ENCODE measurements at places on chromosomes 3 and 15.

- DNase-seq: no peak
These were observed 10.3 kb upstream of the LRRC2 start for GRCh38 chr3:46576386-46576785.

DNA sequence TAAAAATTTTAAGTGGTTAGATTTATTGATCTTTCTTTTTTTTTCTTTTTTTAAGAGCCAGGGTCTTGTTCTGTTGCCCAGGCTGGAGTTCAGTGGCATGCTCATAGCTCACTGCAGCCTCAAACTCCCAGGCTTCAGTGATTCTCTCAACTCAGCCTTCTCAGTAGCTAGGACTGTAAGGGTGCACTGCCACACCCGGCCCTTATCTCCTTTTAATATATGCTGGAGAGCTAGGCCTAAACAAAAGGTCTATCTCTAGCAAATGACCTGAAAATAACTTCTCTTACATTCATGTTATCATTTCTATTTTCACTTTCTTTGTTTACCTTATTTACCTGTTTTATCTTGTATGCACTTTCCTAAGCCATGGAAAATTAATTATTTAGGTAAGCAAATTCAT lies 35.2 kb upstream of the MELTF start:
- DNase-seq: no peak

- no peak for DNase-seq
These were observed 37.1 kb downstream of the IL17RD start for GRCh38 chr3:57127891-57128518.

DNA sequence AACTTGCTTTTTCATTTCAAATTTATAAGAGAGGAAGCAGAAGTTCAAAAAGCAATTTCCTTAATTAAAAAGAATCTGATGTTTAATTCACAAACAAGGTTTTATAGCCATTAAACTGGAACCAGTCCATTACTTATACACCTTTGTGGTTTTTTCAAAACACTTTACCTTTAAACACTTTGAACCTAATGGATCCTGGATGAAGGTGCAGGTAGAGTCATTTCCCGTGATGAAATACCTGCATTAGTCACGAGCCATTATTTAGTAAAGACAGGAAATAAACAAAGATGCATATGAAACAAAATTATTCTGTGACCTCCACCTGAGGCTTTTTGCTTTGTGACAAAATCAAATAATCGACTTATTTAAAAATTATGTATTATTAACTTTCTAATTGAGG lies 341.7 kb upstream of the UBE2E2 start:
- no peak for DNase-seq

- DNase-seq: no peak
These were observed 5.4 kb downstream of the BTBD1 start for GRCh38 chr15:83061680-83062079.

- DNase-seq: peak; percentile 2
These were observed 132.6 kb upstream of the COL8A1 start for GRCh38 chr3:99505646-99506269.

GRCh38 chr3:61439122-61439458 lies 122.3 kb upstream of the PTPRG start:
- no peak for DNase-seq

DNA sequence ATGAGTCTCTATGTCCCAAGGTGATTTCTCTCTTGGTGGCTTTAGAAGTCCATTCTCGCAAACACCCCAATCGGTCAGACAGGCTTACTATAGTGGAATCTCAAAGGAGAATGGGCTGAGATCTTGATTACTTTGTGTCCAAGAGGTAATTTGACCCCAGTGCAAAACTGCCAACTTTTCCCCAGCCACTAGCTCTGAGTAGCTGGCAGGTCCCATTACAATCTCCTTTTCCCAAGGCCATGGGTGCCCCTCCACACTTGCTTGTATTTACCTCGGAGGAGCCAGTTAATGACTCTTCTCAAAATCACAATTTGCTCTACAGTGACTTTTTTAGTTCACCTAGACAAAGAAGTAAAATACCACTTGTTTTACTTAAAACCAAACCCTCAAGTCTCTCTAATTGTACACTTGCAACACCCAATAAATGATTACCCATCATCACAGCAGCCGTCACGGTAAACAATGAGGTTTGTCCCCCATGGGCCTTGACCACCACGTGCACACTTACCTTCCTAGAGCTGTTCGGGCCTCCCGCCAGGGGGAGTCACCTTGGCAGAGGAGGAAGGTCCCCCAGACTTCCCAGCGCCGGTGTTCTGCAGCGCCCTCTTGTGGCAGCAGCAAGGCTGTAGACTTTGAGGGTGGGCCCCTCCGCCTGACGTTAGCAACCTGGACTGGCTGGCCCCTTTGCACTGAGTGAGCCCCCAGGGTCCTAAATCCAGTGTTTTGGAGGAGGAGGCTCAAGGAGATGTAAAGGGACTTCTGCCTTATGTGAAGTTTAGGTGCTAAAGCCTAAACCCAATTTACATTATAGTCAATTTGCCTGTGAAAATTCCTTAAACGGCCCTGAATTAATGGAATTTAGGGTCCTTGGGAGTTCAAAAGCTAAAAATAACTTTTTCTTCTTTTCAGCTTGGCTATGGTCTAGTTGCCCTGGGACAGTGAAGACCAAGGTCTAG lies 18.7 kb upstream of the HDAC11 start:
- DNase-seq: peak; percentile 64

GRCh38 chr3:10283638-10284037 lies 9.1 kb downstream of the GHRL start:
- DNase-seq: no peak

DNA sequence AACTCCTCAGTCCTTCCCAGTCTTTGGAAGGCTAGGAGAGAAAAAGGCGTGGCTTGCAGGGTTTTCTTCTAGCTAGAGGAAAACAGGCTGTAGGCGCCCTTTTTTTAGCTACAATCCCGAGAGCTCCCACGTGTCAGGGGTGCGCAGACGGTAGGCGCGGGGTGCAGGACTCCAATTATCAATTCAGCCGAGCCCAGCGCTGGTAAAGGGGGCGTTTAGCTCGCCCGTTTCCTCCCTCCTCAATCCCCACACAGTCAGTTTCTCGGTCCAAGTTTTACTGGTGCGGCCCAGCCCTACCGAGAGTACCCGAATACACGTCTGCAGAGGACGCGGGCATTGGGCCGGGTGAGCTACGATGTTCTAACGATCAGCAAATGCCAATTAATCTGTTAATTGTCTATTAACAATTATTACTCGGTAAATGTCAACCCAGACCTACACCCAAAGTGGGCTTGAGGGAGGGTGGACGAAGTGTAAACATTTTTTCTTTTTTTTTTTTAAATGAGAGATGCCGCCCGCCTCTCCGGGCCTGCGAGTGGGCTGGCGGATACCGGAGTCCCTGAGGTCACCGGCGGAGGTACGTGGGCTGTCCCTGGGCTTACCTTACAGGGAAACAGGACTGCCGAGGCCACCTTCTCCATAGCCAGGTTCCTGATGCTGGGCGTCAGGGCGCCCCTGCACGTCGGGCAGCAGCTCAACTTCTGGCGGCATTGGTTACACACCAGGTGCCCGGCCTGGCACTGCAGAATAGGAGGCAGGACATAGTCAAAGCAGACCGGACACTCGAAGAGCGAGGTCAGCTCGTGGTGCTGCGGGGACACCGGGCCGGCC lies 923 bp downstream of the SIAH2 start:
- DNase-seq: no peak

DNA sequence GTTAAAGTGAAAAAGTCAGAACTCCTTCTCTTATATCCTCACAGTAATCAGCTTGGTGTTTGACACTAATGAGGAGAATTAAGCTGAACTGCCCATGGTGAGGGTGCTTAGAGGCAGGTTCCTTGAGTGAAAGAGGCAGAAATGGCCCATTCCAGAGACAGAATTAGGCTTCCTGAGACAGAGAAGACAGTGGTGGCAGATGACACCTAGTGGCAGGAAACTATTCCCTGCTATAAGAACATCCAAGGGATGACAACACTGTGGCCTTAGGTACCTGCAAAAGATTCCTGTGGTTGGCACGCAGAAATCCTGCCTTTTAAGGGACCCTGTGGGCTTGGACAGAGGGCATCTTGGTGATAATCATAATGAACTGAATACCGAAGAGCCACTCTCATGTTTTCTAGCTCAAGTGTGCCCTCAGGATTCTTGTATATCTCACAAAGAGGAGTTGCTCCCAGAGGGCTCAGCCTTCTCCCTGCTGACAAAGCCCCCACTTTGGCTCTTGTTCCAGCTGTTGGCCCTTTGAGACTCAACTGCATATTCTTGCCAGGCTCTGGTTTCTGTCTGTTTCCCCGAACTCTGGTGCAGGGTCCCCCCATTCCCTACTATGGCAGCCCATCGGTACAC lies 56.0 kb downstream of the KBTBD12 start:
- DNase-seq: no peak

- no peak for DNase-seq
These were observed 3.5 kb downstream of the ZNF710 start for GRCh38 chr15:90004671-90005070.

DNA sequence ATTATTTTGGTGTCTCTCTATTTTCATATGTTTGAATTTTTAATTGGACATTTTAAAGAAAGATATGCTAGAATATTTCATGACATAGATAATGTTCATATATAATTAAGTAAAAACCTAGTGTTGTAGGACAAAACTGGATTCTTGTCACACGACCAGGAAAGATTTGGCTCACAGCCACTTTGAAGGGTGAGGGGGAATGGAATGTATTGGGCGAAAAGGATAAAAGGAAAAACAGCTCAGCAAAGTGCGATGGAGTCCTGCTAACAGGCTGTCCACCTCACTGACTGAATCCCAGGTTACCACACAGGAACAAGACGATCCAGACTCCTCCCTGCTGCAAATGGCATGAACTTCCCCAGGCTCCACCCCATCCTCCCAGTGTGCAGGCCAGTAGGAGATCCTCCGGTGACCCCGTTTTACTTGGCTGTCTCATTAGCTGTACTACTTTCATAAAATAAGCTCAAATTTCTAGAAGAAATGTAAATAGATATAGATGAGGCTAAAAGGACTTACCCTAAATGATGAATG lies 186.2 kb downstream of the CD47 start:
- DNase-seq: no peak

- DNase-seq: no peak
These were observed 30.3 kb upstream of the C15orf39 start for GRCh38 chr15:75171408-75171807.

DNA sequence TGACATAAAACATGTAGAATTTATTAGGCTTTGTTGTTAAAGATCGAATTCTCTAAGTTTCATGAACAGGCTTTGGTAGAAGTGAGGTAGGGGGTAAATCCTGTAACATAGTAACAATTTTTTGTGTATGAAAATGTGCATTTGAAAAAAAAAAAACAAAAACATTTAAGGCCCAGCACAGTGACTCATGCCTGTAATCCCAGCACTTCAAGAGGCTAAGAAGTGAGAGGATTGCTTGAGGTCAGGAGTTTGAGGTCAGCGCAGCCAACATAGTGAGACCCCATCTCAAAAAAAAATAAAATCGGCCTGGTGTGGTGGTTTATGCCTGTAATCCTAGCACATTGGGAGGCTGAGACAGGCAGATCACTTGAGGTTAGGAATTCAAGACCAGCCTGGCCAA lies 26.8 kb upstream of the PPP4R2 start:
- no peak for DNase-seq

GRCh38 chr3:14345496-14346150 lies 56.8 kb upstream of the SLC6A6 start:
- DNase-seq: no peak

DNA sequence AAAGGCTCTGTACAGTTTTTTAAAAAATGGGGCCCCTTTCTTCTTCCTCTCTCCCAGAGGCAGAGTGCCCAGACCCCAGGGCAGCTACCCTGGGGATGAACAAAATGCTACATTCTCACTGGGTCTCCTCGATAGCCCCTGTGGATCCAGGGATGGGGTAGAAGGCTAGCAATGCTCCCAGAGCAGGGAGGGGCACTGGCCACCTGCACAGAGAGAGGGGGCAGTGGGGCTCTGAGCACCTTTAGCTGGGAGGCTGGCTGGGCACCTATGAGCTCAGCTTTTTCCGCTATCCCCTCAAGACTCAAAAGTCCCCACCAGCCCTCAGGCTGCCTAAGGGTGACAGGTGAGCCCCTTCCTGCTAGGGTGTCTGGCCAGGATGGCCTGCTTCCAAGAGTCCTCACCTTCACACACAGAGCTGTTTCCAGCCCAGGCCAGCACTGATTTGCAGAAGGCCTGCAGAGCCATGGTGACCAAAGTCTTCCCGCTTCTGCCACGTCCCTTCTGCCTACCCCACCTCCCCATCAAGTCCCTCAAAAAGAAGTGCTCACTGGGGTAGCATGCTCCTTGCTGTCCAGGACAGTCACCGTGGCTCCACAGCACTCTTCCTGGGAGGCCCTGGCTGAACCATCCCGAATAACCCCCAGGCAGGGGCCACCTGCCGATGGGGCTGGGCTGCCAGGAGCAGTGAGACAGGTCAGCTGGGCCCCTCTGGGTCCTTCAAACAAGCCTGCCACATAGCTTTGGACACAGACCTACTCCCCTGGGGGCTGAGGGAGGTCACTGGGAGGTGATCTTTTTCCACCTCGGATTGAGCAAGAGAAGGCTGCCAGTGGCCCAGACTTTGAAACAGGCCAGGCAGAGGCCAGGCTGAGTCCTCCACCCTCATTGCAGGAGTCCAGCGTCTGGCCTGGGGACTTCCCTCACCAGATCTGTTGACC lies 20.4 kb downstream of the BMF start:
- no peak for DNase-seq

- DNase-seq: no peak
These were observed 107.2 kb downstream of the ARPP21 start for GRCh38 chr3:35746492-35746891.

DNA sequence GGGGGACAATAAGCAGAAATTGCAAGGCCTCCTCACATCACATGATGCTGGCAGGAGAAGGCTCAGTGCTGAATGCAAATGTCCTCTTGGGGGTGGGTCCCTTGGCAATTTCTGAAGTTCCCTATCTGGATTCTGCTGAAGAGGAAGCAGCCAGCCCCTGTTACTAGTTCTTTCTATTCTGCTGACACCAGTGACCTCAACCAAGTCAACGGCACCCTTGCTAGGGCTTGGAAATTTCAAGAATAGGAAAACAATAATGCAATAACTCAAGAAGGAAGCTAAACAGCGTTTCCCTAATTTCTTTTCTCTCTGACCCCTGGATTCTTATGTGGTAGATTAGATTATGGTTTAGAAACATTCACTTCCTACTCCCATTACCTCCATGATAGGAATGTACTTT lies 46.2 kb upstream of the FOXP1 start:
- no peak for DNase-seq

DNA sequence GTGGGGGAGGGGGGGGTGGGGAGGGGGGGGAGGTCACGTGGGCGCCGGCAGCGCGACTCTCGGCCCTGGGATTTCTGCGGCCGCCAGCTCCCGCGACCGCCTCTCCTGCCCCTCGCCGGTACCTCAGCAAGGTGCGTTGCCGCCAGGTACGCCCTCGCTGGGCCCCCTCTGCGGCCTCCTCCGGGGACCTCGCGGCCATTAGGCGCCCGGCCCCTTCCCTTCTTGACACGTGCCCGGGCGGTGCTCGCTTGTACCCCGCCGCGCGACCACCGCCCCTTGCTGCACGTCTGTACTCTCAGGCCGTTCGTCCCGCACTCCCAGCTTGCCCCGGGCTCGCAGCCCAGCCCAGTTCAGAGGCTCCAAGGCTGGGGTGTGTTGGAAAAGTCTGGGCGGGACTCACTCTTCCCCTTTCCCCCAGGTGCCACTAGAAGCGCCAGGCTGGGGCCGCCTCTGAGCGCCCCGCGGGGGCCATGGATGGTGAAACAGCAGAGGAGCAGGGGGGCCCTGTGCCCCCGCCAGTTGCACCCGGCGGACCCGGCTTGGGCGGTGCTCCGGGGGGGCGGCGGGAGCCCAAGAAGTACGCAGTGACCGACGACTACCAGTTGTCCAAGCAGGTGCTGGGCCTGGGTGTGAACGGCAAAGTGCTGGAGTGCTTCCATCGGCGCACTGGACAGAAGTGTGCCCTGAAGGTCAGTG lies at the start of gene MAPKAPK3:
TSS of gene MAPKAPK3 (plus strand) at position 56 of the 696 bp plus-strand sequence. CDS start at position 471, 415 bp downstream.
- DNase-seq: no peak

- DNase-seq: no peak
These were observed 258.7 kb downstream of the TLE3 start for GRCh38 chr15:69838994-69839393.

GRCh38 chr3:101938262-101938847 lies 89.0 kb downstream of the NFKBIZ start:
- DNase-seq: no peak

Measured in stimulated activated CD8-positive, alpha-beta memory T cell treated with anti-CD3 and anti-CD28 coated beads, Interleukin-15, amount 100 ng/mL, for 48 hours (primary cell).